Pancreas (tissue), 10 donors: ENCODE measurements at places on chromosomes 4 and X. TPM values are rescaled to one million over a fixed set of nuclear protein-coding genes. Genes with fewer than 3 reads are reported as not detected.

NIPAL1 gene
- 2.2 TPM for total RNA-seq

CCDC149 gene
- total RNA-seq, result 14.7 TPM

FGA gene
- 21.5 TPM for total RNA-seq

HERC6 gene
- total RNA-seq, result 8.3 TPM

ELF4 gene
- total RNA-seq, result 1.6 TPM

TLR7 gene
- total RNA-seq, result 0.05 TPM

GPRASP1 gene
- 2.5 TPM for total RNA-seq

ASB12 gene
- 0.12 TPM for total RNA-seq

GPC3 gene
- total RNA-seq, result 18.6 TPM

CENPVL1 gene
- not detected for total RNA-seq

GSX2 gene
- total RNA-seq, result not detected

PSAPL1 gene
- 0.06 TPM for total RNA-seq

SOD3 gene
- 41.0 TPM for total RNA-seq

TCEAL8 gene
- 25.7 TPM for total RNA-seq

ATP2B3 gene
- total RNA-seq, result 0.03 TPM

TGIF2LX gene
- total RNA-seq, result not detected

TSPAN7 gene
- total RNA-seq, result 18.9 TPM

FAM47A gene
- total RNA-seq, result not detected

DNA sequence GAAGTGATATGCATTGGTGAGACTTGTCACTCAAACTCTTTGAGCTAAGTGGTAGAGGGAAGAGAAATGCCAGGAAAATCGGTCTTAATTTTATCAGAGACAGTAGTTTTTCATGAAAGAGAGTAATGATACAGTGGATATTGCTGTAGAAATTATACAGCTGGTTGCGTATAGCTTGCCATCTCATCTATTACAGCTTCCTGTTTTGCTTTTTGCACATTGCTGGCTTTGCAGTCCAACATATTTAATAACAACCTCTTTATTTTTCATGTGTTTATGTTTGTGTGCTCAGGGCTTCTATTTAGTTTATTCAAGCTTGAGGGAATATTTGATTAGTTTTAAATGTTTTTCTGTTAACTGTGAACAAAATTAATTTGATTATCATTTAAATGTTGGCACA lies 11.5 kb downstream of the SMAD1 start:
- DNase-seq, result no peak

- DNase-seq, result no peak
These were observed 74.0 kb downstream of the CPZ start for GRCh38 chr4:8666581-8666980.

- no peak for DNase-seq
These were observed 206.5 kb downstream of the PCDH10 start for GRCh38 chr4:133355633-133356032.

GRCh38 chr4:55437356-55437796 lies 41.6 kb downstream of the TMEM165 start:
- peak; percentile 25 for DNase-seq

DNA sequence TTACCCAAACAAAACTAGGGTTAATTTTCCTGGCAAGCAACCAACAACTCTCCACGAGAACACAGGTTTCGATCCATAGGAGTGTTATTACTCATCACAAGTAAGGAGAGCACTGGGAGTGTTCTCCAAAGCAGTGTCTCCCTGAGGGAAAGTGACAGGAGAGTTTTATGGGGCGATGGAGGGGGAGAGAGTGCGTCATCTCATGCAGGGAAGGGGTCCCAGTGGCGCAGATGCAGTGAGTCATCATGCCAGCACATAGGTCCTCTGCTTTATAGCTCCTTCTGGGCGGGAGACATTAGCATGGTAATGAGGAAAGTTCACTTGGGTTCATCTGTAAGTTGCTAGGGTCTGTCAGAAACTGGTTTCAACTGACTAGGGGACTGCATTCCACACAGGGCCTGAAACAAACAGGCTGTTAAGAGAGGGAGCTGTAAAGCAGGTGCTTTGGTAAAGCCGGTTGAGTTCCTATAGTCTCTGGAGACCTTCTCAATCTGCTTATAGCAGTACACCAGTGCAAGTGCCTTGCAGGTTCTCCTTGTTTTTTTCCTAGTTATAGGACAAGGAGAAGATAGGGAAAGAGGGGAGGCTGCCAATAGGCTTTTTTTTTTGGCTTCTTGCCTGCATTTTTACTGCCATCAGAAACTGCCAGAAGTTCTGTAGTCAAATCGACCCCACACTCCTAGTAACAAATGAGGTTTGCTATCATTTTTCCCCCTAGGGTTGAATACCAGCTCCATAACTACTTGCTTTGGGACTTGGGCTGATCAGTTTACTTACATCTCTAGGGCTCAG lies 12.8 kb upstream of the BOD1L1 start:
- DNase-seq, result no peak

GRCh38 chrX:31251336-31251735 lies 179.5 kb upstream of the FTHL17 start:
- no peak for DNase-seq

DNA sequence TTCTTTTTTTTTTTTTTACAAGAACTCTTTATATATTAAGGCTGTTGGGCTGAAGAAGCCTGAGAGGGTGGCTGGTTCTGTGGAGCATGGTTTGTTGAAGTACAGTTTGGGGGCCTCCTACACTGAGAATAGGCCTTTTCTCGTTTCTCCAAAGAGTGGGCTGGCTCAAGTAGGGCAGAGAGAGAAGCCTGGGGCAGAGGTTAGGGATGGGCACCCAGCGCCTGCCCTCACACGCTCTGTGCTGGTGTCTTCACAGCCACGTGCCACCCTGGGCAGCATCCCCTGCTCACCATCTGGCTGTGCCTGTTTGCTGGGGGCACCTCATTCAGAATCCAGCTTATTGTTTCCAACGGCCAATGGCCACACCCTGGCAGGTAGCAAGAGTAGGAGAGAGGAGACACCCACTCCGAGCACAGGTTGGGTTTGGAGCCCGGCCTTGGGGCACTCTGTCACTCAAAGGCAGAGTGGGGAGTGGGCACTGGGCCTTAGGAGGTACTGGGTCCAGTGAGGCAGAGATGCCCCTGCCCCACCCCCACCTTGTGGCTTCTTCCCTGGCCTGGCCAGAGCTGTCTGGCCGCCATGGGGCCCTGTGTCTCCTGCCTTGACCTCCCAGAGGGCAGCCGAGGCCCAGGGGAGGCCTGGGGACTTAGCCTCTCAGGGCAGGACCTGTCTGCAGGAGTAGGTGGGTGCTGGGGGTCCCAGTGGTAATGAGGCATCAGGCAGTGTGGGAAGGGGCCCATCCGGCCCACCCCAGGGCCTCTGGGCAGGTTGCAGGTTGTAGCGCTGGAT lies 2.9 kb downstream of the MSANTD1 start:
- DNase-seq, result peak; percentile 8

DNA sequence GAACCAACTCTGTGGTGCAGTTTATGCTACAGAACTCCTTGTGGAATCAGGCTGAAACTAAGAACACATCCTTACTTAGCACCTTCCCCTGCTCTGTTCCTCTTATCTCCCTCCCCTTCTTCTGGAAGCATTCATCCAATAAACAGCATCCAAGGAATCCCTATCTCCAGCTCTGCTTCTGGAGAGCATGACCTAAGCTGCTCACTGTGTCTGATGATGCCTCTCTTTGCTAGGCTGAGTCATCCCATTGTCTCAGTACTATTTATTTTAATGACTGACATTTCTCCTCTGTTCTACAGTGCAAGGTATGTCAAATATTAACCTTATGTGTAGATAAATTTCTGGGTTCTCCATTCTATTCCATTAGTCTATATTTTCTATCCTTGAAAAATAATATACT lies 71.2 kb downstream of the BEND2 start:
- no peak for DNase-seq

GRCh38 chr4:33543941-33544450 lies 2700.3 kb downstream of the ARAP2 start:
- no peak for DNase-seq

- peak; percentile 41 for DNase-seq
These were observed 8.3 kb downstream of the GPRIN3 start for GRCh38 chr4:89299153-89299791.

- no peak for DNase-seq
These were observed 120.9 kb downstream of the MBNL3 start for GRCh38 chrX:132367984-132368383.

DNA sequence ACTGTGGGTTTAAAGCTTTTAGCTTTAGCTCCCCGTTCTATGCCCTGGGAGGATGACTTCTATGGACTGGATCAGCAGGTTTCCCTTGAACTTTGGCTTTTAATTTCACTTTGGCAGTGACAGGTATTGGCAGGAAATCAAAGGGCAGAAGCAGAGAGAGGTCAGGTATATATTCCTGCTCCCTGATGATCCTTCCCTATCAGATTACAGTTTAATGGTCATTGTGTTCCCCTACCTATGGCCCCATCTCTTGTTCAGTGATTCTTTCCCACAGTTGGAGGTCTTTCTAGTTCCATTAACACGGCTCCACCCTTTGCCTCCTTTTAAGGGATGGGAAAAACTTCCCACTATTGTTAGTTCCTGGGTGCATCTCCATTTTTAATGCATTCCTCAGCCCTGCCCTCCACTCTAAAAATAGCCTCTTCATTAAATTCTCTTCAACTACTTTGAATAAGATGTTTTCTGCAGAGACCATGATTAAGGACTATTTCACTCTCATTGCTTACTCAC lies 107.8 kb upstream of the TMEM47 start:
- no peak for DNase-seq

GRCh38 chrX:150623583-150623982 lies 55.2 kb downstream of the MTM1 start:
- no peak for DNase-seq

DNA sequence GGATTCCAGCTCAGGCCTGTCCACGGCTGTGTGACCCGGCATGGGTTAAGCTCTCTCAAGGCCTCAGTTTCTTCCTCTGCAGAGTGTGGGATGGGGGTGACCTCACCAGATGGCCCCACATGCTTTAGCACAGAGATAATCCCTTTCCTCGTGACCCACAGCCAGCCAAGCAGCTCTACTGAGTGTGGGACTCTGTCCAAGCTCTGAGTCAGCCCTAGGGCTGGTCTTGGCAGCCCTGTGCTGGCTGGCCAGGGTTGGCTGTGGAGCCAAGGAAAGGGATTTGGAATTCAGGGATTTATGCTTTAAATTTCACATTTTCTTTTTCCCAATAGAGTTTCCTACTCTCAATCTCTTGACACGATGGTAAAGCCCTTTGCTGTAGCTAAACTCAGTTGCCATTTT lies 19.7 kb upstream of the SPON2 start:
- DNase-seq, result peak; percentile 91

- DNase-seq, result no peak
These were observed 31.3 kb downstream of the REPS2 start for GRCh38 chrX:16977771-16978170.

DNA sequence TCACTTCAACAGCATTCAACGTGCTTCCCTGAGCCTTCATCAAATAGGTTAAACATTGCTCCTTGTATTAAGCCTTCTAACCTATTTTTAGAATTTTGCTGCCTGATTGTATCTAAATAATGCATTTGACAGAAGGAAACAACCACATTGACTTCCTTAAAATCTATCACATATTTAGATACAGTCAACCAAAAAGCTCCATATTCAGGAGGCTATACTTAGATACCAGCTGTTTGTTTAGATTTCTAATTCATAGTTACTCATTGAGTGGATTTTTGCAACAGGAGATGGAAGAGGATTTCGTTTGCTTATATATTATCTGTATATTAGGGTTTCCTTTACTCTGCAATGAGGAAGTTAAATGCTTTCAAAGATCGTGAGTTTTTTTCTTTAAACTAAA lies 241.1 kb upstream of the PPP1R2C start:
- no peak for DNase-seq

- no peak for DNase-seq
These were observed 49.4 kb downstream of the RPS6KA3 start for GRCh38 chrX:20217271-20217670.

GRCh38 chr4:71322425-71322824 lies 16.4 kb upstream of the SLC4A4 start:
- DNase-seq, result no peak

DNA sequence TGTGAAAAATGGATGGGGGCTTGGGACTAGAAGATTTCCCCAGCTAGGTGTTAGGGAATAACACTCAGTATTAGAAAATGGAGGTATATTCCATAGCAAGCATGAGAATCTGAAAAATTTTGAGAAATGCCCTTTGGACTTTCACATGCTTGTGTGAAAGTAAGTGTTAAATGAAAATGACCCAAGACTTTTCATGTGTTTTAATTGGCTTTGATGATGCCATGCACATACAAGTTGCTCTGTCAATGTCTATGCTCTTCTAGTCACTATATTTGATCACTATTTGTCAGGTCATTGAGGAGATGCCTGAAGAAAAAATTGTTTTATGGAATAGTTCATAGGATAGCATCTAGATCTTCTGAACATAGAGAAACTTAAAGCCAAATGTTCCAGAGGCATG lies 147.6 kb downstream of the SH2D1A start:
- no peak for DNase-seq

GRCh38 chrX:68690936-68691501 lies 43.6 kb downstream of the STARD8 start:
- DNase-seq, result no peak

DNA sequence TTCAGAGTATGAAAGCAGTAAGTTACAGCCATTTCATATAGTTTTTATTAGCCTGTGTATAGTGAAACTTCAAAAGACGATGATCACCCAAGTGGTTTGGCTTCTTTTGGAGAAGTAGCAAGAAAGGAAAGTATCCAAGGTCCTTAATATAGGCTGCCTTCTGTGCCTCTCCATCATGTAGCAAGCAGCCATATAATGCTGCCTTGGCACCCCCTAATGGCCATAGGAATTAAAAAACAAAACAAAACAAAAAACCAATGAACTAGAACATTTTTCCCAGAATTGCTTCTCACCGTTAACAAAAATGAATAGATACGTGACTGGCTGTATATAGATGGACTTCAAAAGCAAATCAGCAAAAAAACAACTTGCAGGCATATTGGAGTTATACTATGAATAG lies 18.9 kb downstream of the LAMP2 start:
- no peak for DNase-seq

- DNase-seq, result no peak
These were observed 40.9 kb downstream of the COX18 start for GRCh38 chr4:73028621-73029020.

GRCh38 chrX:39475372-39475771 lies 622.4 kb downstream of the BCOR start:
- DNase-seq, result no peak

DNA sequence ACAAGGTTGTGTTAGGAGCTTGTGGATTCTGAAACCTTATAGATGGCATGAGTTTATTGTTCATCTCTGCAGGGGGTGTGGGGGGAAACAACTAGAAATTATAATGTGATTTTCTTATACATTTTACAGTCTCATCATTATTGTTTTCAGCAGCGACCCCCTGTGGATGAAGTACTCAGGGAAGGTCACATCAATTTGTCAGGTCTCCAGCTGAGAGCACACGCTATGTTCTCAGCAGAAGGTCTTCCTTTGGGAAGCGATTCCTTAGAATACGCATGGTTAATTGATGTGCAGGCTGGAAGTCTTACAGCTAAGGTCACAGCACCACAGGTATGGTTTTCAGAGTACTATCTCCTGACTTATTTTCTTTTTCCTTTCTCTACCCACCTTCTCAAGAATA lies 72.2 kb downstream of the BLTP1 start:
- DNase-seq, result no peak
